ENCODE measurements at places on chromosomes 2 and 18.
A peak's percentile ranks its signal among the peaks of the same experiment; 100 is the strongest.

DNA sequence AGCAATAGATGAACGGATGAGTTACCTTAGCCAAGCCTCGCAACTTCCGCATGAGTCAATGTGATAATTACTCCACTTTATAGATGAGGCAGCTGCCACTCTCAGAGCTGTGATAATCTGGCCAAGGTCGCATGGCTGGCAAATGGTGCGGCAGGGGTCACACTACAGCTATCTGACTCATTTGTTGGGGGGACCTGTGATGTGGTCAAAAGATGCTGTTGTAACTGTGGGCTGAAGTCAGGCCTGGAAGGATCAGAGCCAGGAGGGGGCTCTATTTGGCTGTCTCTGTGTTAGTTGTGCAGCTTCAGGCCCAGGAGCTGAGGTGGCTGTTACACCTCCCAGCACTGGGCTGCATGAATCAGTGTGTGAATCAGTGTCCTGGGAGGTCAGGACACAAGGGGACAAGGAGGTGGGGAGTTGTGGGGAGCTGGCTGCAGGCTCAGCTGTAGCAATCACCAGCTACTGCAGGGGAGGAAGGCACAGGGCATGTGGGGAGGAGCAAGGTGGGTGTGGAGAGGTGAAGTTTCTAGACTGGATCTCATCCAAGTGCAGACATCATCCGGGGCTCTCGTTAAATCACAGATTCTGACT is 33.1 kb downstream of the NGEF start:
- DNase-seq = no peak

GRCh38 chr2:46813680-46814079 is 101.9 kb downstream of the MCFD2 start:
- peak; percentile 6 for DNase-seq

GRCh38 chr2:239811111-239811781 is 213.9 kb downstream of the NDUFA10 start:
- DNase-seq = no peak

DNA sequence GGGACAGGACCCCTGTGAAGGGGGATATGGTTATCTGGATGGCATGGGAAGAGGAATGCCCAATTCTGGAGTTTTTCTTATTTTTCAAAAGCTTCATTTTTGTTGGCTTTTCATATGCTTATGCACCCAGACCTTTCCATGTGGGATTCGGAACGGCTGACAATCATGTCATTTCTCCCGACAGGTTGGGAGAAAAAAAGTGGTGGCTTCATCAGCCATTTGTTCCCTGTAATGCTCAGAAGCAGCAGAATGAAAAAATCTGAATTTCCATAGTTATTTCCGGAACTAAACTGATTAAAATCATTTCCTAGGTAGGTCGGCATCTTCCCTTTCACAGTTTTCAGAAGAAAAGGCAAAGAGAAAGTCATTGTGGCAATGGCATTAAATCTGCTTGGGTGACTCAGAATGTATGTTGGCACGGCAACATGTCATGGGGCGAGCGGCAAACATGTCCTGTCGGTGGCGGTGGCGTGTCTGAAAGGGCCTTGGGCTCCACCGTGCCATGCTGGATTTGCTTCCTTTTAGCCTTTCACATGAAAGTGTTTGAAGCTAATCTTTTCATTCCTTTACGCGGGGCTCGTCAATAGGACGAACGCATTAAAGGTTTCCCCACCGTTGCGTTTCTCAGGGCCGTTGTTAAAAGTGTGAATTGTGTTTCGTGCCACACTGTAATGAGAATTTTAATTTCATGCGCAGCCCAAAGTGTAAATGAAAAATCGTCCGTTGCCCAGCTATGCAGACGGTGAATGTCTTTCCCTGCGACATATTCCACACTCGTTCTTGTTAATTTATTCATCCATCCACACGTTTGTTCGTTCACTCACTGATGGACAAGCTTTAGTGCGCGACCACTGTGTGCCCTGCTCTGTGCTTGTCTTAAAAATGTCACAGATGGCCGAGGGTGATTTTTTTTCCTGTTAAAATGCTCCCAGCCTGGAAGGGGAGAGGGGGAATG is 18.5 kb downstream of the ACKR3 start:
- no peak for DNase-seq

DNA sequence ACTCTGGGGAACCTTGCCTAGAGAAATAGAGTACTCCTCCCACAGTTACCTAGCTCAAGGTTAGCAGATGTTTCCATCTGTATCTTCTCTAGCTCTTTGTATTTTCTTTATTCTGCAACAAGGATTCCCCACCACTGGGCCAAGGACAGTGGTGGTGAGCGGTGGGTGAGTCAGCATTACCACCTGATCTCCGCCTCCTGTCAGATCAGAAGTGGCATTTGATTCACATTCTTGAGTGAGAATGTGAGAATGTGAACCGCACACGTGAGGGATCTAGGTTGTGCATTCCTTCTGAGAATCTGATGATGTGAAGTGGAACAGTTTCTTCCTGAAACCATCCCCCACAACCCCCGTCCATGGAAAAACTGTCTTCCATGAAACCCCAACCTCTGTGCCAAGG is 9.0 kb downstream of the EPB41L3 start:
- no peak for DNase-seq

- DNase-seq = no peak
Observed at GRCh38 chr18:63427558-63427957, 5.3 kb upstream of the VPS4B start.

All from stimulated activated CD8-positive, alpha-beta memory T cell treated with anti-CD3 and anti-CD28 coated beads, Interleukin-4, amount 100 ng/mL, for 48 hours (primary cell).